Lower leg skin (tissue), 4 donors: ENCODE measurements at places on chromosomes 4 and X.

GRCh38 chrX:25028726-25029125 lies 13.0 kb upstream of the ARX start:
- DNase-seq: no peak

GRCh38 chr4:32417113-32417704 lies 1697.0 kb downstream of the PCDH7 start:
- no peak for DNase-seq

GRCh38 chr4:102253860-102254259 lies 91.4 kb downstream of the SLC39A8 start:
- no peak for DNase-seq

GRCh38 chrX:9628779-9629493 lies 136.7 kb downstream of the GPR143 start:
- no peak for DNase-seq

GRCh38 chr4:111652986-111653385 lies 492.3 kb upstream of the FAM241A start:
- DNase-seq: no peak

DNA sequence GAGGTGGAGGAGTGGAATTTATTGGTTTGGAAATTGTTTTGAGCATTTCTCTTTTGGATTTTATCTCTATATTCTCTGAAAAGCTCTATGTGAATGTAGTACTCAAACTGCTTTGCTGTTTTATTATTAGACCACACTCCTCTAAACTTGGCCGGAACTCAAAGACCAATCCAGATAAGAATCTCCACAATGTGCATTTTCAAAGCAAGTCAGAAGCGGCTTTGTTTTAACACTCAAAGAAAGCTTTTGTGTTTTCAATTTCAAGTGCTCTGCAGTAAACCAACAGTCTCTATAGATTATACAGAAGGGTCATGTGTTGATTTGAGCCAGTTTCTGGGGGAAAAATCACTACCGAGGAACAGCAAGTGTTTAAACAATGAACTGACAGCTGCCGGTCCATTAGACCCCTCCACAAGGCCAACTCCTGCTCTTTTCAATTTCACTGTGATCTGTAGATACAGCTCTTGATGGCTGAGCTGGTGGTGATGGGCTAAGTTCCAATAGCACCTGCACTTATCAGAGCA lies 79.4 kb downstream of the FTHL17 start:
- no peak for DNase-seq

- no peak for DNase-seq
These were observed 7.7 kb upstream of the GABRE start for GRCh38 chrX:151982222-151982621.

DNA sequence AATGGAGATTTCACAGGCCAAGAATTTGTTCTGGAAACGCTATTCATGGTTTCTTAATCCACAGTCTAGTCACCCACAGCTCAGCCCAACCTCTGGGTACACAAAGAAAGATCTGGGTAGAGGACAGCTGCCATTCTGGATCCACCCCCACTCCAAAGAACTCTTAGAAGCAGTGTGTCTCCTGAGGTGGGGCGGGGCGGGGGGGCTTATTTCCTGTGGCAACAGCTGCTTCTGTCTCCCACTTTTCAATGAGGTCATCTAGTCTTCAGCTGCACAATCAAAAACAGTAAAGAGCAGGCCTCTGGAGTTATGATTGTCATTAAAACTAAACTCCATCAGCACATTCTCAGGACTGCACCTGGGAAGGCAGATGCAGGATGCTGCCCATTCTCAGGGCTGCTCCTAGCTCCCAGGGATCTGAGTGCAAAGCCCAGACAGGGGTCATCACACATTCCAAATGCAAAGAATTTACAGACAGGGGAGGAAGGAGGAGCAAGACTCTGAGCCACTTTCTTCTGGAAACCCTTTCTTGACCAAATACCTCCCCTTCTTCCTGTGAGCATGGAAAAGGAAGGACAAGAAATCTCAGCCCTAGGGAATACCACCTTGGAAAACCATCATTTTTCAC lies 207.3 kb downstream of the HS6ST2 start:
- no peak for DNase-seq

DNA sequence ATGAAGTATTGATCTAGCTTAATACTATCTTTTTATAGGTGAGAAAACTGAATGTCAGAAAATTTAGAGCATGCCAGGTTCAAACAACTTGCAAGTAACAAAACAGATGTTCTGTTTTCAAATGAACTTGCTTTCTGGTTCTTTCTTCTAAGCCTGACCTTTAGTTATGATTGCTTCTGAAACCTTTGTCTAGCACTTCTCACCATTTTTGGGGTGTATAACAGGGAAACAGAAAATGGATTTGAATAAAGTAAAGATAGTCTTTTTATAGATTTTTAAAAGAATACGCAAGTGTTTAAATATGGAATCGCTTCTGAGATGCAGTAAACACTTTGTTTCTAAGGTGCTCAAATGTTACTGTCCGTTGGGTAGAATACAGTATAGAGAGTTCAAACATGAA lies 687.2 kb upstream of the CPEB2 start:
- no peak for DNase-seq

GRCh38 chr4:88054229-88054628 lies 46.8 kb downstream of the PKD2 start:
- no peak for DNase-seq

- no peak for DNase-seq
These were observed 458.1 kb downstream of the STIM2 start for GRCh38 chr4:27318740-27319139.

- DNase-seq: no peak
These were observed 349.4 kb downstream of the FAT4 start for GRCh38 chr4:125663896-125664767.

DNA sequence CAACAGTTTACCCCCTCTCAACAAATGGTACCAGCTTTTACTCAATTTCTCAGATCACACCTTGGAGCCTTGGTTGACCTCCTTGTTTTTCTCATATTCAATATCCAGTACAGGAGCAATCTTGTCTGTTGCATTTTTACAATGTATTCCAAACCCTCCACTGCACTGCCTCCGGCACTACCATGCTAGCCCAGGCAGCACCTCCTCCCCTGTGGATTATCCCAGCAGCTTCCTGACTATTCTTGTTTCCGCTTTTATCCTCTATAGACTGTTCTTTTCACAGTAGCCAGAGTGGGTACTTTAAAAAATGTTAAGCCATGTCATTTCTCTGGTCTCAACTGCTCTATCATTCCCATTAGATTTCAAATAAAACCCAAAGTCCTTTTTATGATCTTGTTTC lies 253.4 kb upstream of the GPRIN3 start:
- DNase-seq: no peak

GRCh38 chr4:120765260-120765680 lies 157.3 kb downstream of the PRDM5 start:
- no peak for DNase-seq

GRCh38 chrX:69263251-69263820 lies 98.1 kb upstream of the PJA1 start:
- DNase-seq: peak; percentile 23

- DNase-seq: no peak
These were observed 1102.1 kb upstream of the LCORL start for GRCh38 chr4:19123681-19124080.

DNA sequence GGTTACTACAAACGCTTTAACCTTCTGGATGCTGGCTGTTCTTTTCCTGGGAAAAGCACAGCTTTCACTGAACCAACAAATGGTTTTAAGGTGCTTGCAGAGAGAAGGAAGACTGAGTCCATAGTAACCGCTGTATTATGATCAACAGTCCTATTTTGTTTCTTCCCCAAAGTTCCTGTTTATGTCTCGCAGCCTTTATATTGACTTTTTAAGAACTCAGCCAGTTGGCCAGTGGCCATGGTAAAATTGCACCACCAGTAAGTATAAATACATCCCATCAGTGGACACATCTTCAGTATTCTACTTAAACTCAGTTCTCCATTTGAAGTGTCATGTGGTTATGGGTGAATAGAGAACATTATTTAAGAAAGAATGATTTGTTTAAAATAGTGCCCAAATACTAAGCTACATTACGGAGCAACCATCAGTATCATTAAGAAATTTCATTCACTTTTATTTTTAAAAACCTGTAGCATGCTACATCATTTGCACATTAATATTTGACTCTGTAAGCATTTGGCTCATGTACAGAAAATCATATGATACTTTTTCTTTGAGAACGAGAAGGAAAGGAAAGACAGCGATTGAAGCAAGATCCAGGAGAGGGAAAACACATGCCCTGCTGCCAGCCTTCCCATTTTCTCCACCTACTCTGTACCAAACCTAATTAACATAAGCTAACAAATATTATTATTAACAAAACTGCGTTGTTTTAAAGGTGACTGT lies 287.0 kb downstream of the ARHGAP24 start:
- peak; percentile 42 for DNase-seq

GRCh38 chr4:30962939-30963338 lies 242.8 kb downstream of the PCDH7 start:
- DNase-seq: no peak

DNA sequence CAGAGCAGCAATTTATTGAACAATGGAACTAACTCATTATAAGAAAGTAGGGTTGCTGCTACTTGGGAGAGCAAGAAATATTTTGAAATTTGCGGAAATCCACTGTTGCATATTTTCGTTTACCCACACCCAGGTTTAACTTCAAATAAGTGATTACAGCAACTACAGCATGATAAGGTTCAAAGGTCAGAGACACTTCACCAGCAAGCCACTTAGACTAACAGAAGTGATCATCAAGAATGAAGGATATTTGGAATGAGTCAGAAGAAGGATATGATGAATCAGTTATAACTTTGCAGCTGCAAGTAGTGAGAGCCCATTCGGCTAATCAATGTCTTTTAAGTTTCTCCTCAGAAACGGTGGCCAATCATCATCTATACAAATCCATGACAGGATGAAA lies 199.3 kb downstream of the TMA16 start:
- no peak for DNase-seq

DNA sequence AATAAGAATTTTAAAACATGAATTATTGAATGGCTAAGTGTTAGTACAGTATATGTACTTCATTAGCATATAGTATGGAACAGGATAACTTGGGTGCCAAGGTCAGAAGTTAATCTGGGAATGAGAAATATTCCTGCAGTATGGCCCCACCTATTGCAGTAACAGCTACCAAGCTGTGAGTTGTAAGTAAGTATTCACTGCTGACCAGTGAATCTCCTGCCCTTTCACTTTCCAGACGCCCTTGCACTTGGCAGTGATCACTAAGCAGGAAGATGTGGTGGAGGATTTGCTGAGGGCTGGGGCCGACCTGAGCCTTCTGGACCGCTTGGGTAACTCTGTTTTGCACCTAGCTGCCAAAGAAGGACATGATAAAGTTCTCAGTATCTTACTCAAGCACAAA lies 105.1 kb downstream of the NFKB1 start:
- DNase-seq: no peak

DNA sequence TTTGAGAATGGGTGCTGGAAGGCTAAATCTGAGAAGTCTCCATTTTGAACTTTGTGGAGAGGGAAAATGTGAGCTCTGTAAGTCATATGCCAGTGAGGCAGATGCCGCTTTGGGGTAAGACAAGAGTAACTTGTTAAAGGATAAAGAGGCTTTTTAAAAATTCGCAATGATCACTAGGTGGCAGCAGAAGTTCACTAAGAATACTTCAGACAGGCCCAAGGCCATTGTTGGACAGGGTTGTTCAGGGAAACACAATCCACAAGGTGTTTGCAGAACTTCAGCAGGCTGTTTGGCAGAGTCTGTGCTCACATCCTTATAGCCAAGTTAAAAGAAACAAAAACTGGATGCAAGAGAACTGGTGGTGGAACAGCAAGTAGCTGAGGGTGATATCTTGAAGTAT lies 13.7 kb upstream of the PIGA start:
- DNase-seq: peak; percentile 22

DNA sequence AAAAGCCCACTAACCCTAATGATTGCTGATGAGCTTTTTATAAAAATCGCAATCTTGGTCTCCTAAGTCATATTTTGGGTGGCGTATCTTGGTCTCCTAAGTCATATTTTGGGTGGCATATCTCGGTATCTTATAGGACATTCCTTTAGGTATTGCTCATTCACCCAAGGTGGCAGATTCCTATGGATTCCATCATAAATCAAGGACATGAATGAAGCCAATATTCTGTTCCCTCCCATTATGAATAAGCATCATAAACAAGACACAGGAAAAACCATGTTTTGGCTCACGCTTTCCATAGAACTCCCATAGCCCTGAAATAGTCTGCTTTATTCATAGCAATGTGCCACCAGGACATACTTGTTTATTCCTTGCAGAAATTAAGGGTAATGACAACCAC lies 95.0 kb upstream of the CD99 start:
- DNase-seq: no peak

DNA sequence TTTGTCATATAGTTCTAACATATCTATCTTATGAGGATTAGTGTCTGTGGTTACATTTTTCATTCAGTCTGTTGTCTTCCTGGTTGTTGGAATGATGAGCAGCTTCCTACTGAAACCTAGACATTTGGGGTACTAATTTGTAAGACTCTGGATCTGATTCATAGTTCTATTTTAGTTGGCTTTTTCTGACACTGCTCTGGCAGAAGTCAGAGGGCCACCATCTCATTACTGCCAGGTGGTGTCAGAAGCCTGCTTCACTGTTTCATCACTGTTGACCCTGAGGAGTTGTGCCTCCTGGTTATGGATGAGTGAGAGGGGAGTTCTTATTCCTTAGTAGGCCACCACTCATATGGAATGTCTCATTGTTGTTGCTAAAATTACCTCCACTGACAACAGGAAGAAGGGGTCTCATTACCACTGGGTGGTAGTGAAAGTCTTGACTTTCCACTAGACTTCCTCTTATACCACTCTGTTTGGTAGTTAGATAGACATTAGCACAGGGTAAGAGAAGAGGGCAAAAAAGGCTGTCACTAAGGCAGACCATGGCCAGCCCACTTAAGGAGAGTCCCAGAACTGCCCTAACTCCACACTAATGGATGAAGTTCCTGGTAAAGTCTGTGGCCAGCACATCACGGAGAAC lies 395.2 kb downstream of the SPOCK3 start:
- DNase-seq: no peak

GRCh38 chrX:130834149-130834548 lies 68.9 kb downstream of the ENOX2 start:
- DNase-seq: no peak

- no peak for DNase-seq
These were observed 155.8 kb downstream of the NWD2 start for GRCh38 chr4:37400241-37400881.

- DNase-seq: no peak
These were observed 28.4 kb upstream of the TNIP3 start for GRCh38 chr4:121192480-121192879.
